ENCODE measurements at places on chromosomes 12 and 14. TPM values are rescaled to one million over a fixed set of nuclear protein-coding genes. Genes with fewer than 3 reads are reported as not detected.

TEX52 gene
- total RNA-seq = not detected

RFX4 gene
- total RNA-seq = 52.1 TPM

ASB2 gene
- 3.5 TPM for total RNA-seq

INHBC gene
- total RNA-seq = 0.14 TPM

AQP6 gene
- 0.21 TPM for total RNA-seq

CPNE6 gene
- total RNA-seq = not detected

SYCP3 gene
- not detected for total RNA-seq

ARMH4 gene
- total RNA-seq = 36.2 TPM

VASH1 gene
- total RNA-seq = 72.0 TPM

SERPINA3 gene
- total RNA-seq = not detected

ERBB3 gene
- 144 TPM for total RNA-seq

SLC5A8 gene
- total RNA-seq = not detected

RNASE7 gene
- total RNA-seq = not detected

GRCh38 chr12:117342682-117343081, 18.7 kb downstream of the NOS1 start:
- no peak for DNase-seq

GRCh38 chr14:104195361-104195760, 57.0 kb downstream of the KIF26A start:
- no peak for DNase-seq

DNA sequence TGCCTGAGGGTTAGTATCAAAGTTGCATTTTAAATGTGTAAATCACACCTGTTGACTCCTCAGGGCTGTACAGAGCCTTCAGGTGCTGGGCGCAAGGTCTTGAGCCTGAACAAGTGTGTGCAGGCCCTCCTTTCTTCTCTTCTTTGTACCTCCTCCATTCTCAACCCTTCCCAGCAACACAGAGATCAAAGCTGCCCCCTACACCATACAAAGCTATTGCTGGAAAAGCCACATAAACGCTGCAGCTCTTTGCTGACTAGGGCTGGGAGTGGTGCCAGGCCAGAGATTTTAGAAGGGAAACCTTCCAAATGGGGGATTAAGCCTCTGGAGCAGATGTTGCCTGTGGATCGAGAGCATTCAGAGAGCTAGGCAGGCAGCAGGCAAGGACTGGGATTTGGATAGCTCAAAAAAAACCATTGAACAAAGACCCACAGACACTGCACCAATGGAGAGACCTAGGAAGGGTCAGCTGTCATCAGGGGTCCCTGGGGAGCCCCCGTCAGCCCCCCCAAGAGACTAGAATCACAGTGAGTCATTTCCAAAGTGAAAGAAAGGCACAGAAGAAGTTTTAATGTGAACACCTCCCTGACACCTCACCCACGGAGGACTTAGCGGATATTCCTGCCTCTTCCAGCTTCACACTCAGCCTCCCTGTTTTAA, 18.2 kb upstream of the SUSD6 start:
- DNase-seq = no peak

GRCh38 chr14:103444837-103445524, 59.8 kb downstream of the MARK3 start:
- DNase-seq = no peak

DNA sequence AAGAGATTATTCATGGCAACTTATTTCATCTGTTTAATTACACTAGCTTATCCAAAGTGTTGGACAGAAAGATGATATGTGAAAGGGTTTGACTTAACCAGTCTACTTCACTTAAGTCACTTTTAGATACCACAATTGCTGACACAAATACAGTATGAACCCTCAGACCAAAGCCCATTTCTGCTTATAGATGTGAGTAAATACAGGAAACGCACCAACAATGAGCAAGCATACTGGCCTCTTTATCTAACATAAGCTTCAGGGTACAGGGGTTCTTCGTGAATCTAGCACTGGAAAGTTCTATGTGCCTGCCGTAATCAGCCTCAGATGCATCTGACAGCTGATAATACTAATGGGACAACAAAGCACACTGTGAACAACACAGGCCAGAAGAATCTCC, 209.6 kb downstream of the MED13L start:
- no peak for DNase-seq

DNA sequence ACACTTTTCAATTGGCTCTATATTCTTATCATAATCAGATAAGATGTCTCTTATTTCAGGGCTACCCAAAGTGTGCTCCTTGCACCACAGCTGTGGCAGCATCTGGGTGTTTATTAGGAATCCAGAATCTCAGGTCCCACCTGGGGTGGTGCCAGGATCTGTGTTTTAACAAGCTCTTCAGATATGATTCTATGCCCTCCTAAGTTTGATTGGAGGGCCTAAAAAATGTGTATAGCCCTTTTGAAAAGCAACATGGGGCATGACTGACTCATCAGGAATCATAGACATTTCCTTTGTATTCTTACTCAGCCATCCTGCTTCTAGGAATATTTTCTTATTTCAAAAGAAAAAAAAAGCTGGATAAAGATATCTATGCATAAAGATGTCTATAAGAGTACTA, 103.1 kb downstream of the HELB start:
- no peak for DNase-seq

GRCh38 chr12:109651596-109651995, 62.0 kb upstream of the FAM222A start:
- no peak for DNase-seq

GRCh38 chr14:91264151-91265150, 19.9 kb upstream of the GPR68 start:
- no peak for DNase-seq

- DNase-seq = no peak
Measured at GRCh38 chr12:92471551-92471950, 231.2 kb upstream of the PLEKHG7 start.

GRCh38 chr12:51218607-51219161, 822 bp upstream of the POU6F1 start:
- no peak for DNase-seq

DNA sequence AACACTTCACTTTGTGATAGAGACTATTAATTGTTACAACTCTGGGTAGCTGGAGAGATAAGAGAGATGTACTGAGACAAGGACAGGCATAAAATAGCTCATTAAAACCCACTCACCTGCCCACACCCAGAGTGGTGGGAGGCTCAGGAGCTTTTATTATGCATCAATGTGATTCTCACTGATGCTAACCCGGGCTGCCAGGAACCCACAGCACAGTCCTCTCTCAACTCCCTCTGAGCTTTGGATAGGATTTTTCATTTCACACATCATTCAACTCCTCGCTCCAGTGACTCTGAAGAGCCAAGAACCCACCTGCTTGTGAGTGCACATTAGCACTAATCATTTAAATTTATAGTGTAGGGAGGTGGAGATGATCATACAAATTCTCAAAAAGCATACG, 827.9 kb downstream of the FLRT2 start:
- no peak for DNase-seq

DNA sequence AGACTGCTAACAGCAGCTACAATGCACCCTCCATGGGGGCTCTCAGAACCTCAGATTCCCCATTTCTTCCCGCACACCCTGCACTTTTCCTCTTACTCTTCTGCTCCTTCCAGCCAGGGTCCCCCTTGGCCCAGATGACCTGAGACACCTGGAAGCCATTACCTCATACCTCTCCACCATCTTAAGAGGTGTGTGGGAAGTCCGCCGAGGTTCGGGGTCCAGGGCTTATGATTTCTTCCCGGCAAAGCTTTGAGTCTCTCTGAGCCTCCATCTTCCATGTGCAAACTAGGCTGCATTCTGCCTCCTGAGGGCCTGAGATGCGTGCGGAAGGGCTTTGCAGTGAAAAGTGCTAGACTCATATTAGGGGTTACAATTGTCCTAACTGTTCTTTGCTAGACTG, 5.3 kb downstream of the GSC start:
- DNase-seq = no peak

- DNase-seq = no peak
Measured at GRCh38 chr14:101726954-101727302, 34.6 kb upstream of the PPP2R5C start.

GRCh38 chr14:64324895-64325294, 30.7 kb upstream of the ESR2 start:
- DNase-seq = no peak

- DNase-seq = no peak
Measured at GRCh38 chr12:127411166-127411915, 855.6 kb upstream of the TMEM132C start.
